ENCODE measurements at places on chromosomes 11 and 22.

DNA sequence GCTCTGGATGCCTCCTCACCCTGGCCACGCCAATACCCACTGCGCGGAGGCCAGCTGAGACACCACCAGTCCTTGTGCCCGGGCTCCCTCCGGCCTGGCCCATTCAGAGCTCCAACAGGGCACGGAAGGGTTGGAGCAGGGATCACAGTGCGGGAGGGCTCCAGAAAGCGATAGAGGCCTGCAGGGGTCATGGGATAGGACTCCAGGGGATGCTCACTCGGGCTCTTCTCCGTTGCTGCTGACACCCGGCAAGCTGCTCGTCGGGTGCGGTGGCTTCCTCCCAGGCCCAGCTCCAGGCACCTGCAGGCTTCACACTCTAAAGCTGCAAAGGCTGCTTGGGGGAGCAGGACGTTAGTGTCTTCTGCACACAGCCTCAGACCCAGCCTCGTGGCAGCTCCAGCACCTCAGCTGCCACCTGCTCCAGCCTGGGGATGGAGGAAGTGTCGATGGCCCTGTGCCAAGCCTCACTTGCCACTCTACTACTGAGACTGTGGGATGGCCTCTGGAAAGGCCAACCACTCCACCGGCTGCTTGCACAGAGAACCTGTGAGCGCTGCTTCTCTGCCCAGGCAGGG lies 10.6 kb downstream of the WNT7B start:
- H3K4me1 ChIP-seq: no peaks in the 10 kb centered on the region
- H3K4me3 ChIP-seq: no peak overlapping the region
- DNase-seq: no peak
- no peak overlapping the region for H3K27ac ChIP-seq
- peaks cover 7% of the 10 kb centered on the region for H3K27me3 ChIP-seq

DNA sequence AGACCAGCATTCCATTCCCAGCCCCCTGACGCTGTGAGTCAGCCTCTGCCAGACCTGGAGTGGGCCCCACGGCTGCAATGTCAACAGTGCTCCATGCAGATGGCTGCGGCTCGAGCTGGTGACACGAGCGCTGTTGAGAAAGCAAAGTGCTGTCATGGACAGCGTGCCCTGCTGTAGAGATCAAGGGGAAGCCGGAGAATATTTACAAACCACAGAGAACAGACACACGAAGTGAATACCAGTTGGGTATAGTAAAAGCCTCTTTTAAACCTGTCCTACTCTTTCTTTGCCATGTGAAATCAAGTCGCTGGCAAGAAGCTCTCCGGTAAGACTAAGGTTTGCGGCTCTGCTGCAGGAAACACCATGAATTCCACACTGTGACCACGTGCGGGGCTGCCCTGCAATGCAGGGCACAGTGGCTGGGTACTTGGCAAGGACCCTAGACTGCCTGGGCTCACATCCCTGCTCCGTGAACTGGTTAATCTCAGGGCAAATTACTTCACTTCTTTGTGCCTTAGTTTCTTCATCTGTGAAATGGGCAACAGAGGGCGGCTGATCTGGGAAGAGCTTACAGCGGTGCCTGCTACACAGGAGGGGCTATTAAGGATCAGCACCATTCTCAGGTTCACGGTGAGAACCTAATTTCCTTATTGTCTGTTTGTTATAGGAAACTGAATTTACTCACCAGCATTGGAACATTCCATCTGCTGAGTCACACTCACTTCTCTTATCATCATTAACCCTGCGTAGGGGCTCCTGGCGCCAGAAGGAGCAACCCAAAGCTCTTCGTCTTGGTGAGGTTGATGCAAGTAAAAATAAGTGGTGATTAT lies 27.8 kb upstream of the ELFN2 start:
- DNase-seq: no peak
- no peak overlapping the region for H3K27ac ChIP-seq
- H3K4me3 ChIP-seq: no peak overlapping the region
- no peaks in the 10 kb centered on the region for H3K36me3 ChIP-seq

- no peak overlapping the region for H3K4me3 ChIP-seq
- no peaks in the 10 kb centered on the region for H3K27me3 ChIP-seq
- no peaks in the 10 kb centered on the region for H3K4me1 ChIP-seq
- no peak overlapping the region for H3K27ac ChIP-seq
- no peaks in the 10 kb centered on the region for H3K36me3 ChIP-seq
- DNase-seq: no peak
Measured at GRCh38 chr11:112400476-112401014, 139.9 kb upstream of the PLET1 start.

- no peaks in the 10 kb centered on the region for H3K4me1 ChIP-seq
- H3K27ac ChIP-seq: no peak overlapping the region
- DNase-seq: no peak
- no peaks in the 10 kb centered on the region for H3K36me3 ChIP-seq
Measured at GRCh38 chr11:74471668-74472429, 4.5 kb upstream of the KCNE3 start.

GRCh38 chr22:47067321-47067890 lies 305.0 kb downstream of the TBC1D22A start:
- no peak for DNase-seq
- no peak overlapping the region for H3K27ac ChIP-seq
- H3K36me3 ChIP-seq: no peaks in the 10 kb centered on the region
- no peaks in the 10 kb centered on the region for H3K27me3 ChIP-seq
- H3K4me1 ChIP-seq: peaks cover 5% of the 10 kb centered on the region
- H3K4me3 ChIP-seq: no peak overlapping the region

- no peak for DNase-seq
- H3K4me1 ChIP-seq: no peaks in the 10 kb centered on the region
- H3K27ac ChIP-seq: no peak overlapping the region
- H3K36me3 ChIP-seq: no peaks in the 10 kb centered on the region
Measured at GRCh38 chr22:33073989-33074418, 15.8 kb upstream of the SYN3 start.
